Lung (tissue), 17 donors: ENCODE measurements at places on chromosomes 2 and 18. TPM values are rescaled to one million over a fixed set of nuclear protein-coding genes. Genes with fewer than 3 reads are reported as not detected.
A peak's percentile ranks its signal among the peaks of the same experiment; 100 is the strongest.

DNA sequence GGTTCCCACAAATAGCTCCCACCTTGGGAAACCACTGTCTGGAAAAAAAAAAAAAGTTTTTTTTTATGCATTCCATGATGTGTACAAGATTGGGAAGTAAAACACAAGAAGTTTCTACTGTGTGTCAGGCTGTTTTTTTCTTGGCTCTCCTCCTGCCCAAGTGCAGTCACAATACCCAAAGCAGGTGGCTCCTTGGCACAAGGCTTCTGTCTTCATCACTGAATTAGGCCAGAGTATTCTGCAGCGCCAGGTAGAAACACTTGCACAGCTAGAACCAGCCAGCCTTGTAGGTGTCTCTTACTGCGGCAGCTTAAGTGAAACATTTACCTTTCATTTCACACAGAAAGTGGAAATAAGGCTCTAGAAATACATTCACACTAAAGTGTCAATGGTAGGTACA lies 23.8 kb upstream of the MAL start:
- no peak overlapping the region for H3K4me3 ChIP-seq
- no peaks in the 10 kb centered on the region for H3K36me3 ChIP-seq
- no peak for DNase-seq
- H3K4me1 ChIP-seq = peaks cover 4% of the 10 kb centered on the region
- H3K27me3 ChIP-seq = no peaks in the 10 kb centered on the region

DNA sequence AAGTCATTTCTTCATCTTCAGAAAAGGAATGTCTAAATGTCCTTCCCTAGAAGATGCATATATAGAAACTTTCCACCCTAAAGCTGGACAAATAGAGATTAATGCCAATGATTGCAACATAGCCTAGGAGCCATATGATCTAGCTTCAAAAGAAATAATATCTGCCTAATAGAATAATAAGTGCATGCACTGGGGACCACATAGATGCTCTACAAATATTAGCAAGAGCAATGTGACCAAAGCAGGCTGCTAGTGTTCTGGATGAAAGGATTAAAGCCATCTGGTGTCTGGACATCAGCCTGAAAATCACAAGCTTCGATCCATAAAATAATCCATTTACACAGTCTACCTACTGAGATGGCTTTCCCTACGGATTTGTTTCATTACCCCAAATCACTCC lies 280.1 kb upstream of the KLHL14 start:
- peak; percentile 28 for DNase-seq
- no peak overlapping the region for H3K27ac ChIP-seq
- no peak overlapping the region for H3K4me3 ChIP-seq

GRCh38 chr18:58549814-58550339 lies 79.0 kb downstream of the ALPK2 start:
- H3K27ac ChIP-seq = no peak overlapping the region
- H3K4me1 ChIP-seq = no peaks in the 10 kb centered on the region
- H3K4me3 ChIP-seq = no peak overlapping the region
- H3K36me3 ChIP-seq = no peaks in the 10 kb centered on the region

GRCh38 chr2:46123013-46123412 lies 174.2 kb upstream of the EPAS1 start:
- DNase-seq = peak; percentile 28
- H3K27me3 ChIP-seq = no peaks in the 10 kb centered on the region
- H3K4me1 ChIP-seq = peaks cover 10% of the 10 kb centered on the region
- no peak overlapping the region for H3K4me3 ChIP-seq
- H3K36me3 ChIP-seq = no peaks in the 10 kb centered on the region

DNA sequence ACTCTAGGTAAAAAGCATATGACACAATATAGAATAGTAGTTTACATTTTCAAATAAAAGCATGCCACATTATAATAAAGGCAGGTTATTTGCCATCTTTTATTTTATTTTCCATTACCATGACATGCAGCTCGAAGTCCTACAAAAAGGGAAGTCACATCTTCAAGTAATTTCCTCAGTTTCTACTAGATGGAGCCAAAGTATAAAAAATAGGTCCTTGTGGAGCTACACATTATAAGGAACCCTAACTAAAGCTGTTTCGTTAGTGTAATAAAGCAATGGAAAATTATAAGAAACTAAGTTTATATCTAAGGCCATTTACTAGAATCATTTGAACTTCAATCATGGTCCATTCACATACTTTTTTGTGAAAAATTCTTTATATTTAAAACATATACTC lies 674.5 kb downstream of the KCNJ3 start:
- H3K4me3 ChIP-seq = no peak overlapping the region
- no peak overlapping the region for H3K27ac ChIP-seq
- no peaks in the 10 kb centered on the region for H3K4me1 ChIP-seq
- no peaks in the 10 kb centered on the region for H3K27me3 ChIP-seq
- DNase-seq = no peak

CIB4 gene
- 1.3 TPM for total RNA-seq
